Ascending aorta (tissue), 2 donors: ENCODE measurements at places on chromosomes 5 and 9. TPM values are rescaled to one million over a fixed set of nuclear protein-coding genes. Genes with fewer than 3 reads are reported as not detected.

DNA sequence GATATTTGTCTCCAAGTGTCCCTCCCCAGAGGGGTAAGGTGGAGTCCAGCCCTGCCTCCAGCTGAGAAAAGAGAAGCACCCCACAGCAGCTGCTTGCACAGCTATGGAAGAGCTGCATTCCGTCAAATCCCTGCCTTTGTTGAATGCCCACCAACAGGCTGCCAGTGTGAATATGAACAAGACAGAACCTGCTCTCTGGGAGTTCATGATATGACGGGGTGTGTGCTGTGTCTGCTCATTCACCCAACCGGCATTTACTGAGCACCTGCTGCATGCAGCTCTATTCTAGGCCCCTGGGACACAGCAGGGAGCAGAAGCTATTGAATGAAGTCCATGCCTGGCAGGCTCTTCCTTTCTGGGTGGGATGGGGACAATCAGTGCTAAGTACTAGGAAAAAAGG lies 238.8 kb downstream of the GADD45G start:
- no peak for DNase-seq
- no peaks in the 10 kb centered on the region for H3K27me3 ChIP-seq
- no peak overlapping the region for H3K4me3 ChIP-seq
- no peaks in the 10 kb centered on the region for H3K4me1 ChIP-seq
- no peak overlapping the region for H3K27ac ChIP-seq

DNA sequence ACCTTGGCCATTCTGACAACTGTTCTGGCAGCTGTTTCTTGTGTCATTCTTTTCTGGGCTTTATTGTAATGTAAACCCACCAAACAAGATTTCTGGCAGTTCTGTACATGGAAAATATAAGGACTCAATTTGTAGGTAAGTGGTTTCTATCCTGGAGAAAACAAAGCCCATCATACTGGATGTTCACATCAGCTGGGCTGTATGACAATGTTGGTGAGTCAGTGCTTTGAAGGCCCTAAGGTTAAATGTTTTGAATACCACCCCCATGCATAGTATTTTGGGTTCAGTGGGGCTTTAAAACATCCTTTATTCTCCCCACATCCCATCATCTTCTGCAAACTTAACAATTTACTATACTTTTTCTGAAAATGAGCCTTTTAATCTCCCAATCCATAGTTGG lies 52.5 kb downstream of the SH3GL2 start:
- H3K27ac ChIP-seq = no peak overlapping the region
- H3K27me3 ChIP-seq = no peaks in the 10 kb centered on the region
- no peak for DNase-seq
- no peaks in the 10 kb centered on the region for H3K36me3 ChIP-seq
- H3K4me3 ChIP-seq = no peak overlapping the region

- no peak overlapping the region for H3K4me3 ChIP-seq
- H3K4me1 ChIP-seq = no peaks in the 10 kb centered on the region
- H3K27ac ChIP-seq = no peak overlapping the region
- no peaks in the 10 kb centered on the region for H3K27me3 ChIP-seq
Observed at GRCh38 chr5:169218861-169219260, 82.1 kb downstream of the SLIT3 start.

- H3K36me3 ChIP-seq = no peaks in the 10 kb centered on the region
- no peak for DNase-seq
- no peaks in the 10 kb centered on the region for H3K27me3 ChIP-seq
- H3K27ac ChIP-seq = no peak overlapping the region
Observed at GRCh38 chr5:58117542-58117941, 342.3 kb downstream of the PLK2 start.

DNA sequence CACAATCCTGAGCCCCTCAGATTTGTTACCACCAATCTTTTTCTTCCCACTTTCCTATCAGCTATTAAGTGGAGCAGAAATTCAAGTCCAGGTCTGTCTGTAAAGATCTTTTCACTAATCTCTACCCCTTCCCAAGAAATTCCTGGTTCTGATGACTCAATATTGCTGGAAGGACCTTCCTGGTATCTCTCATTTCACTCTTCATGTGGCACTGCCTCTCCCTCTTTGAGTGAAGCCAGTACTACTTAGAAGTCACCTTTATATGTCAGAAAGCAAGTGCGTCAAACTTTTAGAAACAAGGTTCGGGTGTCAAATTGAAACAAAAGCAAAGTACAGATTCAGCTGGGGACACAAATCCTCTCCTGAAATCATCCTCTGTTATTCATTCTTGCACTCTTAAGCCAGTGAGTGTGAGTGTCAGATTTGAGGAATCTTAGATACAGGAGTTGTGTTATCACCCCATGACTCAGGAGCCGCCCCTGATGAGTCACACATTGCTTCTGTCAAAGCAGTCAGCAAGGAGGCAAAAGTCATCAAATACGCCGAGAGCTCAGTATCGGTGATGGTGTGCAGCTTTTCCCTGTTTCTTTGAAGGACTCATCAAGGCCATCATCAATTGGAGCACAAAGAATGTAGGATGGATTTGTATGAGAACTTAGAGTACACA lies 313.0 kb downstream of the CETN3 start:
- no peaks in the 10 kb centered on the region for H3K36me3 ChIP-seq
- no peaks in the 10 kb centered on the region for H3K4me1 ChIP-seq

Gene HMMR
- not detected for total RNA-seq

- no peak for DNase-seq
- no peaks in the 10 kb centered on the region for H3K27me3 ChIP-seq
- H3K4me1 ChIP-seq = peaks cover 5% of the 10 kb centered on the region
Observed at GRCh38 chr5:156474251-156474650, 147.3 kb downstream of the SGCD start.

DNA sequence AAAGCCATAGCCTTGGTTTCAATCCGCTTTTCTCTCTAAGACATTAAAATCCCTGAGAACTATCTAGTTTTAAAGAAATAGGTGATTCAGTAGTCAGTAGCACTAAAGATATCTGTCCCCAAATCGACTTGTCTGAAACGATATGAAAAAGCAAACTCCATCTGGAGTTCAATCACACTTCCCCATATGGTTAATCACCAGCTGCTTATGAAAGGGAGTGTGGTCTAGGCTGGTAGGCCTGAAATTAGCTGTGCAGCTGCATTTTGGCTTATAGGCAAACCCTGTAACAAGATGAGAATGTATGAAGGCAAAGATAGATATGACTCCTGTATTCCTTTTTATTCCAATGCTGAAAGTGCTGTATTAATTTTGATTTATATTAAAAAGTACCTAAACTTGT lies 65.9 kb downstream of the DMRTA1 start:
- no peaks in the 10 kb centered on the region for H3K36me3 ChIP-seq
- H3K27ac ChIP-seq = no peak overlapping the region
- H3K4me1 ChIP-seq = no peaks in the 10 kb centered on the region
- H3K27me3 ChIP-seq = no peaks in the 10 kb centered on the region

Gene FRMD3
- total RNA-seq = 8.5 TPM

DNA sequence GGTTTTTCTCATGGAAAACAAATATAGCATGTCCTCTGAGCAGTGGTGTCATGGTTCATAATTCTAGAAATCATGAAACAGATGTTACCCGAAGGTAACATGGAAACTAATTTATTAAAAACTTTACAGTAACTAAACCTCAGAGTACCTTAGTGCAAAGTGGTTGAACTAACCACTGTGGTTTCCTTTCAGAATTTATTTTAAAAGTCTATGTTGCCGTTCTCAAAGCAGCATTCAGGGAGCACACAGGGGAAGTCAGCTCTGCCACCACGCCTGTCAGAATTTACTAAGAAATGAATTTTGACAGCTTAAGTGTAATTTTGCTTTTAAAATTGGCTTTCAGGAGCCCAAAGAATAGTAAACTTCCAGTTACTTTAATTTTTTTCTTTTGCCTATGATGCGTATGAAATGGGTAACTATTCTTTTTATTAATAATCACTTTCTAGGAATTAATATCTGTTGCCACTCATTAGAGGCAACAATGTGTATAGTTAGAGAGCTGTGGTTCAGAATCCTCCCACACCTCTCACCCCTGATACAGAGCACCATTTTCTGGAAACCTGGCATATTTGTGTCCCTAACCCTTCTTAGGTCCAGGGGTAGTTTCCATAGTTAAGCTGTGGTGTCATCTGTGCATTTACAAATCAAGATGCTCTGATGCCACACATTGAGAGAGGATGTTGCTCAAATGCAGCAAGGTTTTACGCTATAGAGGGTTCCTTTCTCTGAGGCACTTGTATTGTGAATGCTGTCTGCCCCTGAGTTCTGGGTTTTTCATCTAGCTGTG lies 202.6 kb downstream of the ZSWIM6 start:
- DNase-seq = no peak
- peaks cover 45% of the 10 kb centered on the region for H3K36me3 ChIP-seq
- no peaks in the 10 kb centered on the region for H3K4me1 ChIP-seq
- no peak overlapping the region for H3K4me3 ChIP-seq
- H3K27ac ChIP-seq = no peak overlapping the region
- no peaks in the 10 kb centered on the region for H3K27me3 ChIP-seq

DNA sequence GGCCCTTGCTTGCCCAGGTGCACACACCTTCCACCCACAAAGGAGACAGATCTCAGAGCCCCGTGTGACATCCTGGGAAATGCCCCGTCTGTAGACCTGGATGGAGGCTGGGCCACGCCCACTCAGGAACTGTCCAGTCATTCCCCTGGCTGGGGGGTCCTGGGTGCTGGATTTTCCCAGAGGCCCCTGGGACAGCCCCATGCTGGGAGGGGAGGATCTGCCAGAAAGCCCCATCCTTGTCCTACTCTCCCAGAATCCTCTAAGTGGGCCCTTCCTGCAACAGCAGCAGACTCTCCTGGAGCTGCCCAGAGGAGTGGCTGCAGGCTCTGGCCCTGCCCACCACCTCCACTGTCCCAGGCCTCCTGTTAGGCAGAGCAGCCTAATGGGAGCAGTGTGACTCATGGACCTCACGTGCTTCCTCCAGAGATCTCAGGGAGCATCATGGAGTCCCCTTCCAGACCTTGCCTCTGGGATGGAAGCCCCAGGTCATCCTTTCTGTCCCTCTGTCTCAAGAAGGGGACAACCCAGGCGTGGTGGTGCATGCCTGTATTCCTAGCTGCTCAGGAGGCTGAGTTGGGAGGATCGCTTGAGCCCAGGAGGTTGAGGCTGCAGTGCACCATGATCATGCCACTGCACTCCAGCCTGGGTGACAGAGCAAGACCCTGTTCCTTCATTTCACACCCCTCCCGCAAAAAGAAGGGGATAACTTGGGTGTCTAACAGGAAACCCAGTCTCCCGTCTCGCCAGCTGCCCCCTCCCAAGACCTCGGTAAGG lies 51.7 kb downstream of the JADE2 start:
- DNase-seq = no peak
- H3K4me3 ChIP-seq = no peak overlapping the region
- peaks cover 74% of the 10 kb centered on the region for H3K36me3 ChIP-seq
- H3K4me1 ChIP-seq = peaks cover 20% of the 10 kb centered on the region

Gene MAMDC4
- total RNA-seq = 5.0 TPM

GRCh38 chr9:16671591-16672137 lies 198.8 kb downstream of the BNC2 start:
- no peak for DNase-seq
- H3K4me1 ChIP-seq = no peaks in the 10 kb centered on the region
- no peaks in the 10 kb centered on the region for H3K27me3 ChIP-seq
- no peaks in the 10 kb centered on the region for H3K36me3 ChIP-seq

Gene HK3
- 4.4 TPM for total RNA-seq

Gene FAM78A
- total RNA-seq = 6.2 TPM

- peaks cover 53% of the 10 kb centered on the region for H3K36me3 ChIP-seq
- H3K27ac ChIP-seq = no peak overlapping the region
- DNase-seq = no peak
Observed at GRCh38 chr9:69221036-69221435, 47.0 kb downstream of the TJP2 start.

DNA sequence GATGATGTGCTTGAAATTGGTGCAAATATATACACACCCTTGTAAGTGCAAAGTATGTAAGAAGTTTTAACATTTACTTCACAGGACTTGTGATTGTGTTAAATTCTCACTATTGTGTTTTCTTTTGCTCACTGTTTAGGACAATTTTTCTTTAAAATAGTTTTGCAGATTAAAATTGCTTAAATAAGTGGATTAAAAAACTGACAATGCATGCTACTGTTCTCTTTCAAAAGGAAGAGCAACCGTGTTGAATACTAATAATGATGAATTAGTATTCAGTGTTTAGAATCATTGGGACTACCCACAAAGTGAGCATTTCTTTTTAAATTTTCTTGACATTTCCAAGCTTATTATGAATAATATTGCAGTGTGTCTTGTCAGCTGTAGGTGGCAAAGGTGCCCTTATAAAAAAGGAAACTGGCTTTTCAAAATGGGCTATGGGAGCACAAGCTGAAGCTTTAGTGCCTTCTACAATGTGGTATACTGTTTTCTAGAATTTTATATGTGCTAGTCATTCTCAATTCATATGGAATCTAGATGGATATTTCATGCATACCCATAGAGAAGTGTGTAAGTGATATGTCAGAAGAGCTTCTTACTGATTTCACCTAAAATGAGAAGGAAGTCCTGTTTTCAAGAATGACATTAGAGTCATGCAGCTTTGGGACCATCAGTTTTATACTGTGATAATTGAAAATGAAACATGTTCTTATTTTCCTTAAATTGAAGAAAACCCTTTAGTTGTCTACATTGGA lies 35.4 kb downstream of the SREK1 start:
- H3K4me1 ChIP-seq = no peaks in the 10 kb centered on the region
- no peak overlapping the region for H3K4me3 ChIP-seq
- DNase-seq = no peak
- H3K27ac ChIP-seq = no peak overlapping the region
- H3K36me3 ChIP-seq = peaks cover 82% of the 10 kb centered on the region

Gene POU5F2
- 1.5 TPM for total RNA-seq

Gene INSL4
- total RNA-seq = not detected

DNA sequence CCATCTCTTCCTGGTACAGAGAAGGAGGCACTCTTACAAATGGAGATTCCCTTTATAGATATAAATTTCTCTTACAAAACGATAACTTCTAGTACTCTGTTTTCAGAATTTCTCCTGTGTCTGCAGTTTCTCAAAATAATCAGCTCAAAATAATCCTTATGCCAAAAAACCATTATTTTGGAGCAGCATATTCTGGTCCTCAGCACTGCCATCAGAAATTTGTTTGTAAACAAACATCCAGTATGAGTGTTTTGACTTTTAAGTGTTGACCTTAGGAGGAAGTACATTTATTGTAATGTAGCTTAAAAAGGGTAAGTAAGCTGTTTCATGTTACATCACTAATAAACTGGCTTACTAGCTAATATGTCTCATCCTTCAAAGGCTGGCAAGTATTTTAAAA lies 52.8 kb upstream of the SNAPC3 start:
- no peak overlapping the region for H3K4me3 ChIP-seq
- no peak overlapping the region for H3K27ac ChIP-seq
- DNase-seq = no peak
- peaks cover 2% of the 10 kb centered on the region for H3K4me1 ChIP-seq
- no peaks in the 10 kb centered on the region for H3K27me3 ChIP-seq

Gene FOXB2
- not detected for total RNA-seq

DNA sequence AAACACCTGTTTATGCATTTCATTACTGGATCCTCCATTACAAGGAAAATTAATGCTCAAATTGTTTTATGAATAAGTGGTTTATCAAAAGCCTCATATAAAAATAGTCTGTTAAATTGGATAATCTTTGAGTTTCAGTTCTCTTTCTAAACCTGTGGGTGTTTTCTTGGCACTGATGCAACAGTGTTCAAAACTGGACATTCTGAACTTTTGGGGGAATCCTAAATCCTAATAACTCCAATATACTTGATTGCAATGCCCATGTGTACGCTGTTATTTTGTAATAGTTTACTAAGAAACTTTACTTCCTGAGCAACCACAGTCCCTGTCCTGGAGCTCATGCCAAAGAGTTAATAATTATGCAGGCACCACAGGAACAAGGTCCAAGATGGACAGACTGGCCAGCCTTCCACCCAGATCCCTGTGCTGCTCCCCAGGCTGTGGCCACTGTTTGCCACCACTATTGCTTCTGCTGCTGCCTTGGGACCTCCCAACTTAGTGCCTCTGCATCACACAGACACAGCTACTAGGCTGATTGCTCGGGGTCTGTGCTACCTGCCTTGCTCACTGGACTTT lies 14.0 kb downstream of the IRGM start:
- no peaks in the 10 kb centered on the region for H3K27me3 ChIP-seq
- H3K4me1 ChIP-seq = no peaks in the 10 kb centered on the region
- H3K4me3 ChIP-seq = no peak overlapping the region
- no peak overlapping the region for H3K27ac ChIP-seq
- no peak for DNase-seq
